ENCODE measurements at places on chromosomes 1 and 21. TPM values are rescaled to one million over a fixed set of nuclear protein-coding genes. Genes with fewer than 3 reads are reported as not detected.

GUCA2B gene
- polyA plus RNA-seq: not detected

- no peaks in the 10 kb centered on the region for H3K36me3 ChIP-seq
- H3K4me3 ChIP-seq: no peak overlapping the region
- DNase-seq: no peak
- H3K27me3 ChIP-seq: no peaks in the 10 kb centered on the region
- H3K4me1 ChIP-seq: no peaks in the 10 kb centered on the region
- H3K27ac ChIP-seq: no peak overlapping the region
These were observed 272.2 kb downstream of the VAV3 start for GRCh38 chr1:107692580-107693345.

DNA sequence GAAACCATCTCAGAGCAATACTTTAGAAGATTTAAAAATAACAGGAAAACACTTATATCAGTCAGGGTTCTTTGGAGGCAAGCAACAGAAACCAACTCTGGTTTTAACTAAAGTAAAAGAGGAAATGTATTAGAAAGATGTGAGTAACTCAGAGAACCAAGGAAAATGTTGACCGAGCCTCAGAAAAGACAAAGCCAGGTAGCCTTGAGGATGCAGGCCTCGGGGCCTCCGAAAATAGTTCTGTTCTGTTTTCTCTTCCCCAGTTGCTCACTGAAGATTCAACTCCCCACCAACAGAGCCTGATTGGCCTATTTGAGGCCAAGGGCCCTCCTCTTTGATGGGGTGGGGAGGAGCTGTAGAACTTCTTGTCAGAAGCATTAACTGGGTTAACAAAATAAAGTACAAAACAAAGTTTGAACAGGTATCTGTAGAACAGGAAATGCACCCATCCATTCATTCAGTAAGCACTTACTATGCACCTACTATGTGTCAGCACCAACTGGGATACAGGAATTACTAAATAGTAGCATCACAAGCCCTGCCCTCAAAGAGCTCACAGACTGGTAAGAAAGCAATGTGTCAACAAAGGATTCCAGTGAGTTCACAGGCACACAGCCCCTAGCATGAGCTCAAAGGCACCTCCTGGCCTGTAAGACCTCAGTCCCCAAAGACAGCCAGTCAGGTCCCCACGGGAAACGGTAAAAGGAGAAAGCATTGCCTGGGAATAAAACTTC, 12.6 kb downstream of the SLAMF8 start:
- no peak overlapping the region for H3K27ac ChIP-seq
- no peak for DNase-seq
- H3K4me3 ChIP-seq: no peak overlapping the region
- no peaks in the 10 kb centered on the region for H3K27me3 ChIP-seq
- no peaks in the 10 kb centered on the region for H3K36me3 ChIP-seq
- no peaks in the 10 kb centered on the region for H3K4me1 ChIP-seq

DNA sequence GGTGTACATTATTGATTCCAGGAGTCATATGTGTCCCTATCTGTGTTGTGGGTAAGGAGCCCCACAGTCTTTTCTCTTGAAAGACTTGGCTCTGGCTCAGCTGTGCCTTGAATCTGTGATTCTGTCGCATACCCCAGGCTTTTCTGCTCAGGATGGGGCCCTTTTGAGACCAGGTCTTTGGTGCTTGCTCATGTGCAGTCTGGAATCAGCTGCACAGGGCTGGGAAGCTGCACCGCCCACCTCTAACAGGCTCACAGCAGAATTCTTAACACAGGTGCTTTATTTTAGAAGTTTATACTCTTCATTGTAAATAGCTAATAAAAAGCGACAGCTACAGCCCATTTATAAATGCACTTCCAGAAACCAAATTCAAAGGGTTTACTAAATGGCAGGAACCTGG, 61.3 kb downstream of the ST6GALNAC3 start:
- no peak overlapping the region for H3K4me3 ChIP-seq
- H3K36me3 ChIP-seq: no peaks in the 10 kb centered on the region
- no peak for DNase-seq
- H3K27ac ChIP-seq: no peak overlapping the region
- no peaks in the 10 kb centered on the region for H3K27me3 ChIP-seq
